ENCODE measurements at places on chromosomes 13 and 19.

DNA sequence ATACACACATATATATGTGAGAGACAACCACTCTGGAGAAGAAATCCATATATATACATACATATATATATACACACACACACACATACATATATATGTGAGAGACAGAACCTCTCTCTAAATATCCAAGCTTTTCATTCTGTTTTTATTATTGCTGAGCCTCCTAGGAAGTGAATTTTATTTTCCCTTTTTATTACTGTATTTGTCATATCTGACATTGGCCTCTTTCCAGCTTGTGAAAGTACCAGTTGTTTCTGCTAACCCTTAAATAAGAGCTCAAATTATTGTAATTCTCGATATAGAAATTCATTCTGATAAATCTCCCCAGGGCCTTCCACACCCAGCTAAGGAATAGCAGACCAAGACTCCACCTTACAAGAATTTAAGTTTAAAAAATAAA lies 81.0 kb downstream of the NUFIP1 start:
- DNase-seq, result no peak

- DNase-seq, result peak; percentile 54
Observed at GRCh38 chr19:39514840-39515550, at the start of gene SELENOV. SELENOV (plus strand) TSS chr19:39515139; CDS start chr19:39515213, 74 bp downstream.

DNA sequence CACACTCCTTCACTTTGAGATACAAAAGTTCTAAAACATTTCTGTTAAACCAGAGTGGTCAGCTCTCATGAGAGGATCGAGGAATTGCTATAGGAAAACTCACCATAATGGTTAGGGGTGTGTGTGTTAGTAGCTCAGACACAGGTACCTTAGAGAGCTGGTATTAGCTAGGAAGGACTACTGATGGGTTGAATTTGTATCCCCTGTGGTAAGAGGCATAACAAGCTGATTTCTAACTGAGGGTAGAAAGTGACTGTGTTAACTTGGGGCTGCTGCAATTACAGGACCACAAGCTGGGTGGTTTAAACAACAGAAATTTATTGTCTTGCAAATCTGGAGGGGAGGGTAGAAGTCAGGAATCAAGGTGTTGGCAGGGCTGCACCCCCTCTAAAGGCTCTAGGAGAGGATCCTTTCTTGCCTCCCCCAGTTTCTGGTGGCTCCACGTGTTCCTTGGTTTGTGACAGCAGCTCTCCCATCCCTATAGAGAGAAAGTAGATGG lies 17.4 kb downstream of the LEUTX start:
- no peak for DNase-seq

DNA sequence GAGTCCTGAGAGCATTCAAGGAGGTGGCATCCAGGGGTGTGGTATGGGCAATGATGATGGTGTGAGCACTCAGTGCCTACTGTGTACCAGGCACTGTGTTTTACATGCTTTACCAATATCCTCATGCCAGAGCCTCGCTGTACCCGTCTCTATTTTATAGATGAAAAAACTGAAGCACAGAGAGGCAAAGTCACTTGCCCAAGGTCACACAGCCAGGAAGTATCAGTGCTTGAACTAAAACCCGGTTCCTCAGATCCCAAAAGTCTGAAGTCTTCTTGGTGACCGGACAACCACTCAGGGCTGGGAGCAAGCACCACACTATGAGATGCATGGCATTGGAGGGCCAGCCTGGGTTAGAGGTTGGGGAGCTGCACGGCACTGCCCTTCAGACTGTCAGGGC lies 84.1 kb downstream of the CHST8 start:
- no peak for DNase-seq

DNA sequence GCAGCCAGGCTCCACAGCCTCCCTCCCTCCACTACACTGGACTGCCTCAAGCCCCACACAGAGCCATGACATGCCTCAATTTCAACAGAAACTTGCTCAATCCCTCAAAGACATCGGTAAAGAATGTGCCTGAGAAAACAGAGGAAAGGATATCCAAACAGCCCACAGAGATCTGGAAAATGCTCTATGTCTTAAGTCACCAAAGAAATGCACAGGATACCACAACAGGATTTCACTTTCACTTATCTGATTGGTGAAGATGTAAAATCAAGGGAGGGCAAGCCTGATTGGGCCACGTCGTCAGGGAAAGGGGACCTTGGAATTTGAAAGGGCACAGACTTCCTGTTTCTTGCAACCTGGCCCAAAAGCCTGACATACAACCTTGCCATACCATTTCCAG lies 14.2 kb downstream of the CACNA1A start:
- no peak for DNase-seq

- no peak for DNase-seq
Observed at GRCh38 chr19:41327576-41328156, 17.7 kb downstream of the CCDC97 start.
